ENCODE measurements at places on chromosomes 13 and 19.

- no peaks in the 10 kb centered on the region for H3K4me1 ChIP-seq
- no peak for DNase-seq
- H3K36me3 ChIP-seq = no peaks in the 10 kb centered on the region
Measured at GRCh38 chr19:12837225-12837624, 1.1 kb upstream of the MAST1 start.

- peaks cover 4% of the 10 kb centered on the region for H3K27me3 ChIP-seq
- H3K27ac ChIP-seq = no peak overlapping the region
- DNase-seq = no peak
Measured at GRCh38 chr19:13872695-13873389, 4.1 kb upstream of the NANOS3 start.

- peaks cover 25% of the 10 kb centered on the region for H3K27me3 ChIP-seq
- no peak overlapping the region for H3K4me3 ChIP-seq
- no peaks in the 10 kb centered on the region for H3K36me3 ChIP-seq
- peak; percentile 87 for DNase-seq
- H3K4me1 ChIP-seq = no peaks in the 10 kb centered on the region
Measured at GRCh38 chr19:55189403-55189835, 9.3 kb upstream of the SYT5 start.

GRCh38 chr13:105735281-105735680 is 800.2 kb downstream of the EFNB2 start:
- H3K36me3 ChIP-seq = no peaks in the 10 kb centered on the region
- H3K27me3 ChIP-seq = no peaks in the 10 kb centered on the region
- H3K4me1 ChIP-seq = no peaks in the 10 kb centered on the region

- no peaks in the 10 kb centered on the region for H3K27me3 ChIP-seq
- H3K4me3 ChIP-seq = no peak overlapping the region
- DNase-seq = peak; percentile 24
- H3K27ac ChIP-seq = no peak overlapping the region
- H3K4me1 ChIP-seq = no peaks in the 10 kb centered on the region
Measured at GRCh38 chr13:112719016-112719415, 29.2 kb downstream of the ATP11A start.

All from sigmoid colon (tissue), 7 donors.